Stimulated activated CD8-positive, alpha-beta memory T cell treated with anti-CD3 and anti-CD28 coated beads, Interleukin-7, amount 100 ng/mL, for 48 hours (primary cell): ENCODE measurements at places on chromosomes 3 and 15.

DNA sequence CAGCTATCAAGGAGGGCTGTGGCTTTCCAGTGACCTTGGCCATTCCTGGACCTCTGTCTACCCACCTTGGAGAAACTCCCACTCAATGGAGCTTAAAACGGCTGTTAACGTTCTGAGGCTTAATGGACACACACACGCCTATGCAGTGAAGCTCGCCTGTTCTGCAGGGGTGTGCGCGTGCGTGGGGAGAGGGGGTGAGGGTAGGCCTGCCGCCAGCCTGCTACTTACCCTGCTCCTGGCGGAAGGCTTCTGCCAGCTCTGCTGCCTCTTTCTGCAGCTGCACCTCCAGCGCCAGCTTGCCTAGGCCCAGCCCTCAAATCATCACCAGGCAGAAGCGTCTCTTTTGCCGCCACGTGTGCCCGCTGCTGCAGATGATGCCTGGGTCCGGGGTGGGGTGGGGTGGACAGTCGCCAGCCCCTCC, 23.2 kb upstream of the PARL start:
- no peak for DNase-seq

DNA sequence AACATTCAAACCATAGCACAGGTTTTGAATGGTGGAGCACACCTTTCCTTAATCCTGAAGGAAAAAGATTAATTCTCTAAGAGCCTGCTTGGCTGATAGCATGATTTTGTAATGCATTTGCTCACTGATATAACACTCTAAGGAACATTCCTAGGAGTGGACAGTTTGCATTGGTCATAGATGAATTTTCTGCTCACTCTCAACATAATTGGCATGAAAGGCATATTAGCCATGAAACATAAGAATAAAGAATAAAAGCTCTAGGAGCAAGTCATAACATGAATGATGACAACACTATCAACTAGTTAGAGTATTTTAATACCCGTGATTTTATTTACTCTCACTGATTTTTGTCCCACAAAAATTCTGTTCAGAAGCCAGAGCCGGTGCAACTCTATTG, 34.3 kb upstream of the LRTM1 start:
- DNase-seq, result no peak

- DNase-seq, result no peak
Observed at GRCh38 chr3:71583566-71584393, at the start of gene FOXP1. TSS of gene FOXP1 (minus strand) at chr3:71583728. CDS start at chr3:71198381, 385,347 bp downstream.

DNA sequence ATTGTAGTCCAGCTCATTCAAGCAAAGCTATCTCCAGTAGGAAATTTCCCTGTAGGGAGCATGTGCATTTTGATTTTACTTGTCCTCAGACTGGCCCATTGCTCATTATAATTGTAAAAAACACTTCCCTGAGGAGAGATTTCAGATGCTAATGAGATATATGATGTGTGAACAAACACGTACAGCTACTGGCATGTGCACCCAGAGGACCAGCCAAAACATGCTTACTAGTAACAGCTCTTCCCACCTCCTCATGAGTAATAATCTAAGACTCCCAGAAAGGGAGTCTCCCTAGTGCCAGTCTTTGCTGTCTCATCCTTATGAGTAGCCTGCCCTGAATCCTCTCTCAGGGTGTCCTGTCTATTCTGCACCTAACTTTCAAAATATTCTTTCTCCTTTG, 43.4 kb downstream of the FBXO22 start:
- no peak for DNase-seq

GRCh38 chr3:60154011-60154410, 1097.2 kb downstream of the FHIT start:
- DNase-seq, result no peak

GRCh38 chr15:44910981-44911625, 45.4 kb upstream of the TERB2 start:
- DNase-seq, result no peak

DNA sequence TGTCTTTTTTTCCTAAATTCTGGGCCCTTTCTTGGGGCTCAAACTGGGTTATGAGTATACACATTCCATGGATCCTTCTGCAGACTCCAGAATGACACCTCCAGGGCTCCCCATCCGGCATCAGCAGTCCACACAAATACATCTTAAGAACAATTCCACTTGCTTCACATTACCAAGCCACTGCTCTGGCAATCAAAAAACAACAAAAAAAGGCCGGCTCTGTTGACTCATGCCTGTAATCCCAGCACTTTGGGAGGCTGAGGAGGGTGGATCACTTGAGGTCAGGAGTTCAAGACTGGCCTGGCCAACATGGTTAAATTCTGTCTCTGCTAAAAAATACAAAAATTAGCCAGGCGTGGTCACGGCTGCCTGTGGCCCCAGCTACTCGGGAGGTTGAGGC, 49.9 kb upstream of the LPP start:
- DNase-seq, result no peak

GRCh38 chr15:70429056-70429722, 331.5 kb upstream of the TLE3 start:
- DNase-seq, result no peak

GRCh38 chr15:101068961-101069653, 149.9 kb downstream of the LRRK1 start:
- DNase-seq, result no peak

DNA sequence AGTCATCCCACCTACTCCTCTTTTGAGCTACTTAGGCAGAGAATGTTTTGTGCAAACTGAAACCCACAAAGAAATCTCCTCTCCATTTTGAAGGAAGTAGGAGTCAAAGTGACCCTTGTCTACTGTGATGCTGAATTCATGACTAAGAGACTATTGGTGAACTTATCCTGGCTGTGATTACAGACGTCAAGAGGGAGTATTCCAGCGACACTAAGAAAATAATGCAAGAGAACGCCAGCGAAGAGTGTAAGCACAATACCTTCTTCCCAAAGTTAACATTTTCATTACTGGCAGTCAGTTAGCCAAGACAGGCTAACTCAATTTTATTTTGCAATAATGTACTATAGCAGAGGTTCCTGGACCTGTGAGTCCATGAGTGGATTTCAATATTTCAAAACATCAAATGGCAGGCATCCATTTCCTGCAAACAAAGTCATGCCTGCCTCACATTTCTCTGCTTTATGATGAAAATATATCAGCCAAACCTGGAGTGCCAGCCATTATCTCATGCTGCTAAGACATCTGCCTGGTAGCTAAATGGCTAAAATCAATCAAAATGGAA, 59.0 kb downstream of the CTNNB1 start:
- DNase-seq, result no peak

DNA sequence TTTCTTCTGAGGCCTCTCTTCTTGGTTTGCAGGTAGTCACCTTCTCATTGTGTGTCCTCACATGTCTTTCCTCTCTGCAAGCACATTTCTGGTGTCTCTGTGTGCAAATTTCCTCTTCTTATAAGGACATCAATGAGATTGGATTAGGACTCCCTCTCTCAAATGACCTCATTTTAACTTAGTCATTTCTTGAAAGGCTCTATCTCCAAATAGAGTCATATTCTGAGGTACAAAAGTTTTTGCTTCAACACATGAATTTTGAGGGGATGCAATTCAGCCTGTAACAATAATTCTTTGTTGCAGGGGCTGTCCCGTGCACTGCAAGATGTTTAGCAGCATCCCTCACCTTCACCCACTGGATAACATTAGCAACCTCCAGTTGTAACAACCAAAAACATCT, 115.0 kb upstream of the DCBLD2 start:
- no peak for DNase-seq

- no peak for DNase-seq
Observed at GRCh38 chr3:25349828-25350724, 78.0 kb upstream of the RARB start.

GRCh38 chr3:149343951-149344350, 10.5 kb upstream of the TM4SF18 start:
- no peak for DNase-seq

- no peak for DNase-seq
Observed at GRCh38 chr3:178393824-178394223, 142.4 kb upstream of the KCNMB2 start.

DNA sequence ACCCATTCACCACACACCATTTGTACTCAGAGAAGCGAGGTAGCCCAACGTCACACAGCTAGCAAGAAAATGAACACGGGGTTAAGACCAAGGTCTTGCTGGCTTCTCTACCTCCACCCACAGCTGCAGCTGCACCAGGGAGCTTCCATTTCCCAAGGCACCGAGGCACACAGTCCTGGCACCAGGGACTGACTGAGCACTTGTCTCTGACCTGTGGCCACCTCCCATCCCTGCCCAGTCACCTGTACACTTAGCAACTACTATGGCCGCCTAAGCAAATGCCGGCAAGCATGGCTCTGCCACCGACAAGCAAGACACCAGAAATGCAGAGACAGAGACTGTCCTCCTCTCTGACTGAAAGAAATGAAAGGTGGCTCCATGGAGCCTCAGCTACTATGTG, 15.3 kb downstream of the ZXDC start:
- DNase-seq, result no peak

GRCh38 chr15:79197285-79197684, 85.2 kb upstream of the ANKRD34C start:
- DNase-seq, result no peak

DNA sequence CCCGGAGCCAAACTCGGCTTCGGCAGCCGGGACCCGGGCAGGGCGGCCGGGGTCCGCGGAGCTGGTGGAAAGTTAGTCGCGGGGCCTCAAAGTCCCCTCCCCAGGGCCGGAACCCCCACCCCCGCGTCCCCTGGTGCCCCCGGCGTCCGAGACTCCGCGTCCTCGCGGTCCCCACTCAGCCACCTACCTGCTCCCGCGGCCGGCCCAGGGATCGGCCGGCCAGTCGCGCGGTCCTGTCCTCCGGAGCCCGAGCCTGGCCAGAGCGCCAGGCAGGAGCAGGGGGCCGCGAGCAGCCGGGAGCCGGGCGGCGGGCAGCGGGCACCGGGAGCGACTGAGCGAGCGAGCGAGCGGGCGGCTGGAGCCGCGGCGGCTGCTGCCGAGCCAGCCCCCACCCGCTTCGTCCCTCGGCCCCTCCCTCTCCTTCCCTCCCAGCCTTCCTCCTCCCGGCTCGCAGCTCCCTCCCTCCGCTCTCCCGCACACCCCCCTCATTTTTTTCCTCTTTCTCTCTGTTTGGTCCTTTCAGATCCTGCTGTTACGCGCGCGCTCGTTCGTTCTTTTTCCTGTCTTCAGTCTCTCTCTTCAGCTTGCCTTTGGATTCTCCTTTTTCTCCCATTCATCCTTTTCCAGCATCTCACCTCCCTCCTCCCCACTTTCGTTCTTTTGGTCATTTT, at the start of gene MEGF11:
TSS of gene MEGF11 (minus strand) at position 333 of the 671 bp plus-strand sequence. CDS start 125,347 bp downstream, outside the sequence.
- no peak for DNase-seq

GRCh38 chr15:56805466-56806147, 72.3 kb upstream of the ZNF280D start:
- peak; percentile 15 for DNase-seq
